Activated T-helper 1 cell treated with anti-CD3 and anti-CD28 coated beads, Interleukin-12 subunit alpha, Interleukin-12 subunit beta, Interleukin-2, Interleukin-4 antibody, amounts not matched to agents 30 ng/mL and 10 ng/mL and 1 ng/mL, durations not matched to agents 14 hours and 24 hours and 36 hours (primary cell): ENCODE measurements at places on chromosomes 5 and 9. TPM values are rescaled to one million over a fixed set of nuclear protein-coding genes. Genes with fewer than 3 reads are reported as not detected.

The DOLPP1 gene
- total RNA-seq, result 28.4 and 30.2 TPM in 2 replicates

GRCh38 chr5:151038801-151039238, 18.4 kb downstream of the GPX3 start:
- peak overlapping the region; percentile 14 for H3K27ac ChIP-seq
- peaks cover 8% of the 10 kb centered on the region for H3K4me1 ChIP-seq
- DNase-seq, result no peak
- peaks cover 60% of the 10 kb centered on the region for H3K36me3 ChIP-seq
- no peak overlapping the region for H3K4me3 ChIP-seq

GRCh38 chr9:33256236-33256635, 8.3 kb downstream of the BAG1 start:
- H3K27me3 ChIP-seq, result no peaks in the 10 kb centered on the region
- peaks cover 17% of the 10 kb centered on the region for H3K4me1 ChIP-seq
- no peak for DNase-seq

GRCh38 chr5:154860123-154860522, 1.7 kb downstream of the CNOT8 start:
- peak overlapping the region; percentile 100 for H3K27ac ChIP-seq
- H3K27me3 ChIP-seq, result no peaks in the 10 kb centered on the region
- H3K4me3 ChIP-seq, result peak overlapping the region; percentile 99
- DNase-seq, result no peak
- peaks cover 59% of the 10 kb centered on the region for H3K4me1 ChIP-seq

The ZNF883 gene
- total RNA-seq, result not detected in 2 replicates

DNA sequence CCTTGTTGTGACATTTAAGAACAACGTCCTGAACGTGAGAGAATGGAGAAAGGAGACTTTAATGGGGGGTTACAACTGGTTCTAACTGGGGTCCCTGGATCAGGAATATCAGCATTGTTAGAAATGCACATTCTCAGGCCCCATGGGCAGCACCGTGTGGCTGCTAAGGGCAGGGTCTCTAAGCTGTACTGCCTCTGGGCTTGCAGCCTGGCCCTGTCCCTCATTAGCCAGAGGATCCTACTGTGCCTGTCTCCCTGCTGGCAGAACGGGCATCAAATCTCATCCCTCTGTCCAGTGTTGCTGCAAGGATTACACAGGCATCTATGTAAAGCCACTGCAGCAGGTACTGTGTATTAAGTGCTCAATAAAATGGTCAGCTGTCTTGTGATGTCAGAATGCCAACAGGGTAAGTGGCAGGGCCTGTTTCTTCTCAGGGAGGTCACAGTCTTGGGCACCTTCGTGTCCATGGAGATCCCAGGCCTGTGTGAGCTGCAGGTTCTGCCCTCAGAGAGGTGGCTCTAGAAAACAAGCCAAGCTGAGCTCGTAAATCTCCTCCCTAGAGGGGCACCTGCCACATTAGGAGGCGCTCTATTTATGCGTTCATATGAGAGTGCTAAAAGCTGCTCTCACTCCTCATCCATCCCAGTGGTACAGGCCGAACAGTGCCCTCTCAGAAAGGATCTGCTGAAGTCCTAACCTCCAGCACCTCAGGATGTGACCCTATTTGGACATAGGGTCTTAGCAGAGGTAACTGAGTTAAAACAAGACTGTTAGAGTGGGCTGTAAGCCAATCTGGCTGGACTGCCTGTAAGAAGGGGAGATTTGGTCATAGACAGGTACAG, 210.5 kb downstream of the GADD45G start:
- H3K27ac ChIP-seq, result no peak overlapping the region
- H3K27me3 ChIP-seq, result peaks cover 4% of the 10 kb centered on the region
- no peak overlapping the region for H3K4me3 ChIP-seq
- peaks cover 1% of the 10 kb centered on the region for H3K36me3 ChIP-seq
- H3K4me1 ChIP-seq, result peaks cover 43% of the 10 kb centered on the region

GRCh38 chr9:89077519-89077918, 86.3 kb downstream of the S1PR3 start:
- H3K36me3 ChIP-seq, result no peaks in the 10 kb centered on the region
- peaks cover 14% of the 10 kb centered on the region for H3K27me3 ChIP-seq
- no peak for DNase-seq
- no peaks in the 10 kb centered on the region for H3K4me1 ChIP-seq
- H3K27ac ChIP-seq, result no peak overlapping the region

DNA sequence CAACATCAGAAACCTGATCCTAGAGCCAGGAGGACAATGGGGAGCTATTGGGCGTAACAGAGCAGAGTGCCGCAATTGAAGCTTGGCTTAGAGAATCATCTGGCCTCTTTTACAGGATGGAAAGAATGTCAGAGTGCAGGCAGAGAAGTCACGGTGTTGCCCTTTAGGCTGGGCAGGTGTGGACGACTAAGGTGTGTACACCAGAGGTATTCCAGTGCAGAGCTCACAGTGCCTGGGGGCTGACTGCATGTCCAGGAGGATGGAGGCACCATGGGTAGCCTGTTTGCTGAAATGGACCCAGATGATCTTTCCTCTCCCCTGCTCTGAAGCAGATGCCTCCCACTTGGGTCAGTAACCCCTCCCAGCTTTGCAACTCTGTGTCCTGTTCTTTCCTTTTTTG, 48.9 kb upstream of the TBC1D2 start:
- DNase-seq, result no peak
- peaks cover 2% of the 10 kb centered on the region for H3K27me3 ChIP-seq
- H3K4me3 ChIP-seq, result no peak overlapping the region
- no peaks in the 10 kb centered on the region for H3K36me3 ChIP-seq
- H3K27ac ChIP-seq, result no peak overlapping the region
- H3K4me1 ChIP-seq, result no peaks in the 10 kb centered on the region

- H3K27ac ChIP-seq, result no peak overlapping the region
- peaks cover 1% of the 10 kb centered on the region for H3K27me3 ChIP-seq
- H3K4me1 ChIP-seq, result peaks cover 30% of the 10 kb centered on the region
- DNase-seq, result no peak
- H3K4me3 ChIP-seq, result no peak overlapping the region
Measured at GRCh38 chr9:103990311-103990710, 103.8 kb upstream of the SMC2 start.

The MYOZ3 gene
- 0.49 and 0.51 TPM in 2 replicates for total RNA-seq

The WWC1 gene
- total RNA-seq, result 0.32 and 0.70 TPM in 2 replicates

The DNAI1 gene
- not detected in 2 replicates for total RNA-seq

The ZNF367 gene
- 21.8 and 22.0 TPM in 2 replicates for total RNA-seq

GRCh38 chr5:143041972-143042770, 272.0 kb downstream of the ARHGAP26 start:
- H3K4me3 ChIP-seq, result no peak overlapping the region
- peaks cover 38% of the 10 kb centered on the region for H3K4me1 ChIP-seq
- peaks cover 44% of the 10 kb centered on the region for H3K36me3 ChIP-seq

DNA sequence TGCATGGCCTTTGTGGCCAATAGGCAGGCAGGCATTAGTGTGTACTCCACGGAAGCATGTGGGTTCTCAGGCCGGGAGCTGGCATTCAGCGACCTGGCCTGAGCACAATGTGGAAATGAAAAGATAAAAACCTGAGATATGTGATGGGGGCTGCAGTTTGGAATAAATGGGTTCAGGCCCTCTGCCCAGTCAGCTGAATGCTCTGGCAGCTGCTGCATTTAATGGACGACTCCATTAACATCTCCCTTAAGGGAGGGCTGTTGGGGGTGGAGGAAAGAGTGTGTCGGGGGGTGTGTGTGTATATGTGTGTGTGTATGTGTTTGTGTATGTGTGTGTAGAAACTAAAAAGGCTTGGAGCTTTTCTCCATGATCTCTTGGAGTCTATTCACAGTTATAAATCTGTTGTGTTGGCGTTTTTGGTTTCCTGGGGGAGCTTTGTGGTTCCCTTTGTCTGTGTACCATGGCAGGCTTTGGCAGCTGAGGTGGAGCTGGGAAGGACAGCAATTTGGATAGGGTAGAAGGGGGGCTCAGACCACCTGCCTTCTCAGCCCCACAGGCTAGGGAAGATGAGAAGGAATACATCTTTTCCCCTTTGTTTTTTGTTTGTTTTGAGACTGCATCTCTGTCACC, 27.3 kb upstream of the HSPA9 start:
- no peak for DNase-seq
- H3K4me3 ChIP-seq, result no peak overlapping the region
- H3K4me1 ChIP-seq, result peaks cover 20% of the 10 kb centered on the region
- H3K36me3 ChIP-seq, result no peaks in the 10 kb centered on the region

- H3K4me1 ChIP-seq, result peaks cover 10% of the 10 kb centered on the region
- H3K27me3 ChIP-seq, result no peaks in the 10 kb centered on the region
- H3K4me3 ChIP-seq, result no peak overlapping the region
- H3K36me3 ChIP-seq, result peaks cover 3% of the 10 kb centered on the region
- DNase-seq, result no peak
Measured at GRCh38 chr9:131923132-131923671, 156.5 kb downstream of the MED27 start.

DNA sequence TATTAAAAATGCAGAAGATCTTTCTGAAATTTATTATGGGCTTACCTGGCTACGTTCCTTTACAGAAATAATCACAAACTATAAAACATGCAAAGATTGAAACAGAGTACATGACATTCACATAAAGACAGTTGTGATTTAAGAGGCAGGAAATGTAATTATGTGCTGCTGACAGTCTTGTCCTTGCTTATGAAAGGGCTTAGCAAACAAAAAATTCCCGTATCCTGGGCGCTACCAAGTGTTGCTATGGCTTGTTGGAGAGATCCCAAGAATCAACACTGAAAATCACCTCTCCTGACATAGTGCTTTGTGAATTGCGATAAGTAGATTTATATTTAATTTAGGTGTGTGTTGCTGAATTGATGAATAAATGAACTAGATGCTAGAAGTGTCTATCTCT, 352.5 kb upstream of the C9orf72 start:
- H3K36me3 ChIP-seq, result no peaks in the 10 kb centered on the region
- H3K4me1 ChIP-seq, result no peaks in the 10 kb centered on the region
- H3K27me3 ChIP-seq, result no peaks in the 10 kb centered on the region

DNA sequence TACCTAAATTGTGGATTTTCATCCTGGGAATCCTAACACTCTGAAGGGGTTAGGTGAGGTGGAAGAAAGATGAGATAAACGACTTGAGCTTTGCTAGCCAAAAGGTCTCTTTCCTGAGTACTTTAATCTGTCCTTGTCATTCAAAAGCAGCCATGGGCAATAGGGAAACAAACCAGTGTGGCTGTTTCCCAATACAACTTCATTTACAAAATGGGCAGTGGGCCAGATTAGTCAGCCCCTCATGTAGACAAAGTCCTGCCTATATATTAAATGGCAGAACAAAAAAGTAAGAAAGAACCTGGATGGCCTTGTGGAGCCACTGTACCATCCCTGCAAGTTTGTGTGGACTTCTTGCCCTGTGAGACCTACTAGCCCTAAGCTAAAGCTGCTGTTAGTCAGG, 51.0 kb upstream of the NFIL3 start:
- no peaks in the 10 kb centered on the region for H3K4me1 ChIP-seq
- no peaks in the 10 kb centered on the region for H3K36me3 ChIP-seq
- no peak for DNase-seq

GRCh38 chr5:131996210-131997025, 15.0 kb downstream of the ACSL6 start:
- peaks cover 6% of the 10 kb centered on the region for H3K36me3 ChIP-seq
- no peak overlapping the region for H3K27ac ChIP-seq
- no peak for DNase-seq
- H3K4me3 ChIP-seq, result no peak overlapping the region
- H3K4me1 ChIP-seq, result peaks cover 46% of the 10 kb centered on the region

DNA sequence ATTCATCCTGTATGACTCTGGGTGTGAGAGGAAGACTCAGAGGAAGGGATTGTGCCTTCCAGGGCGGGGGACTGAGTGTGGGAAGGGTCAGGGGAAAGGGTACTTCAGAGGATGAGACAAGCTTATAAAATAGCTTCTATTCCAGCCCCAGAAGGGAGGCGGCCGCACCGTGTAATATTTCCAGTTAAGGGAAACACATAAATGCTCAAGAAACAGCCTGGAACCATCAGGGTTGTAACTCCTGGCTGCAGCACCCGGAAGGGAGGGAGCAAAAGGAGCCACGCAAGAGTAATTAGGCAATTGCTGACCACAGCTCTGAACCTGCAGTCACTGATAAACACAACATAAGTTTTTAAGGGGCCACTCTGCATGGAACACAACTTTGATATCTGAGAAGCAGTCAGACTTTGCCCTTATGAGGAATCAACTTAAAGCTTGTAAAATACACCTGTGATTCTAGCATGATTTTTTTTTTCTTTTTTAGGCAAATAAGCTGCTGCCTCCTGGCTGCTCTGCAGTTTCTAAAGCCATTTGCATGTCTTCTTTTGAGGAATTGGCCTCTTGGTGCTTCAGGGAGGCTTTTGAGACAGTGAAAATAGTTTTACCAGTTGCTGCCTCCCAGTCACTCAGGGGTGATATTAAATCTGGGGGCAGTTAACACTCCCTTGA, 382.7 kb downstream of the ENC1 start:
- H3K27ac ChIP-seq, result no peak overlapping the region
- no peaks in the 10 kb centered on the region for H3K4me1 ChIP-seq
- no peak for DNase-seq
- H3K27me3 ChIP-seq, result peaks cover 15% of the 10 kb centered on the region
- no peaks in the 10 kb centered on the region for H3K36me3 ChIP-seq

GRCh38 chr9:124593651-124594058, 86.5 kb upstream of the NR5A1 start:
- H3K4me3 ChIP-seq, result no peak overlapping the region
- H3K4me1 ChIP-seq, result no peaks in the 10 kb centered on the region
- DNase-seq, result no peak
- H3K36me3 ChIP-seq, result no peaks in the 10 kb centered on the region

GRCh38 chr5:113190347-113190746, 213.7 kb downstream of the DCP2 start:
- H3K27me3 ChIP-seq, result no peaks in the 10 kb centered on the region
- no peak for DNase-seq
- no peak overlapping the region for H3K4me3 ChIP-seq
- H3K36me3 ChIP-seq, result no peaks in the 10 kb centered on the region
- no peaks in the 10 kb centered on the region for H3K4me1 ChIP-seq

GRCh38 chr9:72592502-72593403, 71.3 kb downstream of the TMC1 start:
- H3K27me3 ChIP-seq, result peaks cover 3% of the 10 kb centered on the region
- H3K4me1 ChIP-seq, result peaks cover 46% of the 10 kb centered on the region
- peak; percentile 13 for DNase-seq

- no peaks in the 10 kb centered on the region for H3K36me3 ChIP-seq
- H3K27me3 ChIP-seq, result peaks cover 8% of the 10 kb centered on the region
- no peak overlapping the region for H3K4me3 ChIP-seq
- H3K27ac ChIP-seq, result no peak overlapping the region
- DNase-seq, result no peak
Measured at GRCh38 chr5:72377910-72378638, 57.9 kb downstream of the PTCD2 start.
